ENCODE measurements at places on chromosomes 7 and 10. TPM values are rescaled to one million over a fixed set of nuclear protein-coding genes. Genes with fewer than 3 reads are reported as not detected.

GRCh38 chr10:102678842-102679289, 34.6 kb downstream of the TRIM8 start:
- DNase-seq, result no peak
- H3K36me3 ChIP-seq, result peaks cover 10% of the 10 kb centered on the region
- no peaks in the 10 kb centered on the region for H3K27me3 ChIP-seq
- no peak overlapping the region for H3K27ac ChIP-seq
- H3K4me3 ChIP-seq, result no peak overlapping the region
- peaks cover 48% of the 10 kb centered on the region for H3K4me1 ChIP-seq

- no peaks in the 10 kb centered on the region for H3K36me3 ChIP-seq
- no peaks in the 10 kb centered on the region for H3K27me3 ChIP-seq
- H3K4me1 ChIP-seq, result no peaks in the 10 kb centered on the region
- no peak overlapping the region for H3K4me3 ChIP-seq
Observed at GRCh38 chr7:42096681-42097561, 140.1 kb downstream of the GLI3 start.

The GPER1 gene
- not detected for total RNA-seq

The CHRM2 gene
- not detected for total RNA-seq

The ANKRD61 gene
- total RNA-seq, result not detected

GRCh38 chr10:121309164-121309563, 289.1 kb downstream of the FGFR2 start:
- no peak overlapping the region for H3K27ac ChIP-seq
- DNase-seq, result no peak
- H3K4me1 ChIP-seq, result no peaks in the 10 kb centered on the region

DNA sequence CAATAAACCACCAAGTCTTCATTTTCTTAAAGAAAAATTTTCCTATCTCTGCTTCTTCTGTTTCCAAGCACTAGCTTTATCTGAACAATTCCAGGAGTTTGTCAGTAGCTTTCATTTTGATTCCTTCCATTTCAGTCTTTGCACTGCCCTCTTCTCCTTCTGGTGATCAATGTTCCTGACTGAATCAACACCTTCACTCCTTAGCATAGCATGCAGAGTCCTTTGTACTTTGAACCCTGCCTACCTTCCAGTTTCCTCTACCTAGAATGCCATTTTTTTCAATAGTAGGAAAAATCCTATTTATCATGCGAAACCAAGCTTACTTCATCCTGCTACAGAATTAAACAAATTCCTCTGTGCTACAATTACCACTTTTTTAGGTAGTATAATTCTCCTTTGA, 1.9 kb upstream of the C10orf88 start:
- H3K36me3 ChIP-seq, result peaks cover 17% of the 10 kb centered on the region
- no peak overlapping the region for H3K4me3 ChIP-seq
- H3K27ac ChIP-seq, result no peak overlapping the region
- H3K27me3 ChIP-seq, result peaks cover 22% of the 10 kb centered on the region

The RP9 gene
- 13.2 TPM for total RNA-seq

The SEMA4G gene
- total RNA-seq, result 1.6 TPM

GRCh38 chr7:26451997-26452396, 160.3 kb downstream of the SNX10 start:
- peaks cover 14% of the 10 kb centered on the region for H3K27me3 ChIP-seq
- H3K27ac ChIP-seq, result no peak overlapping the region
- no peak for DNase-seq

DNA sequence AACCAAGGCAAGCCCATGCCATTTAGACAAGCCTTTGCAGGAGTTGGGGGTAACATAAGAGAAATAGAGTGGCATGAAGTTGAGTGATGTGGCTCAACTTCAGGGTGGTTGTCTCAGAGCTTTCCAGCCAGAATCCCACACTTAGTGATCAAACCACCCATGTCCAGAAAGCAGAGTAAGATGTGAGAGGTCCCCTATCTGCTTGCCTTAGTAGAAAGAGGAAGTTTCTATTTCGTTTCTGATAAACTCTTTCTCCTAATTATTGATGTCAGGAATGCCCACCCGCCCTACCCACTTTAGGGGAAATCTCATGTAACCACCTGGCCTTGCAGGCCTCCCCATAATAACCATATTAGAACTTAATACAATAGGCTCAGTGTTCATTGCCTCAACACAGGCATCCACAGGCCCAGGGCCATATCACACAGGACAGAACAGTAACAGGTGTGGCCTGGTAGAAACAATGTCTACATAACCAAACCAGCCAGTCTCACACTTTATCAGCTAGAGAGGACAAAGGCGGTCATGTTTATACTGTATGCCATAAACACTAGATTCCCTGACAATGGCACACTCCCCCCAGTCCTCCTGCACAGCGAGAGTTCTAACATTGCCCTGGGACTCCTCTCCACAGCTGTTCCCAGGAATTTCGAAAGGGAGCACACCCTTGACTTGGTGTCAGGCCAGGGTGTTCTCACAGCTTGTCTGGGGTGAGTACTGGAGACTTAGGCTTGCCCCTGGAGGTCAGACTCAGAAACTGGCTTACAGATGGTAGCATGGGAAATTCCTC, 364.4 kb downstream of the CXCL12 start:
- H3K27me3 ChIP-seq, result peaks cover 10% of the 10 kb centered on the region
- H3K4me1 ChIP-seq, result no peaks in the 10 kb centered on the region
- no peaks in the 10 kb centered on the region for H3K36me3 ChIP-seq
- DNase-seq, result no peak
- H3K27ac ChIP-seq, result no peak overlapping the region

- peaks cover 24% of the 10 kb centered on the region for H3K27me3 ChIP-seq
- H3K4me1 ChIP-seq, result peaks cover 2% of the 10 kb centered on the region
- H3K27ac ChIP-seq, result no peak overlapping the region
- H3K36me3 ChIP-seq, result no peaks in the 10 kb centered on the region
- H3K4me3 ChIP-seq, result no peak overlapping the region
Observed at GRCh38 chr7:143331179-143331801, 15.4 kb downstream of the CLCN1 start.

The MOGAT3 gene
- not detected for total RNA-seq

DNA sequence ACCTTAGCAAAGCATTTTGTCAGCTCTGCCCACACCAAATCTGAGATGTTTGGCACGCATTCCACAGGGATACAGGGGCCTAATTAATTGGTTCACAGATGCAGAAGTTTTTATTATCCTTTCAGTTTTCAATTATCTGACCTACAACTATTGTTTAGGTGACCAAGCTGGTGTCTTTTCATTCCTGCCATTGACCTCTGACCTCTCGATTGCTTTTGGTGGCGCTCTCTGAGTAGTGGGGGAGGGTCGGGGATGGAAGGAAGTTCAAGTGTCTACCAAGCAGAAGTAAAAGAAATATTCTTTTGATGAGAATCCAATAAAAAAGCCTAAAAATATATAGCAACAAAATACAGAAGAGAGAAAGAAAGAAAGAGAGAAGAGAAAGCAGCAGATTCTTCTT, 28.8 kb upstream of the KDM7A start:
- DNase-seq, result no peak
- H3K4me1 ChIP-seq, result peaks cover 43% of the 10 kb centered on the region
- H3K4me3 ChIP-seq, result no peak overlapping the region
- peak overlapping the region; percentile 63 for H3K27ac ChIP-seq
- peaks cover 3% of the 10 kb centered on the region for H3K36me3 ChIP-seq

- no peaks in the 10 kb centered on the region for H3K27me3 ChIP-seq
- H3K4me1 ChIP-seq, result peaks cover 7% of the 10 kb centered on the region
- no peak overlapping the region for H3K4me3 ChIP-seq
Observed at GRCh38 chr7:127359011-127359410, 33.5 kb downstream of the ZNF800 start.

The CALCR gene
- not detected for total RNA-seq

GRCh38 chr10:46097576-46098317, 51.7 kb upstream of the MSMB start:
- DNase-seq, result no peak
- no peaks in the 10 kb centered on the region for H3K4me1 ChIP-seq
- H3K27ac ChIP-seq, result no peak overlapping the region
- H3K4me3 ChIP-seq, result no peak overlapping the region

- H3K36me3 ChIP-seq, result no peaks in the 10 kb centered on the region
- H3K27me3 ChIP-seq, result peaks cover under 1% of the 10 kb centered on the region
- DNase-seq, result no peak
- H3K27ac ChIP-seq, result peak overlapping the region; percentile 11
- H3K4me1 ChIP-seq, result no peaks in the 10 kb centered on the region
Observed at GRCh38 chr10:69878038-69878437, 76.3 kb downstream of the COL13A1 start.

The FASTK gene
- 85.9 TPM for total RNA-seq

The EEPD1 gene
- total RNA-seq, result 11.9 TPM

GRCh38 chr7:4738711-4739527, 36.5 kb upstream of the AP5Z1 start:
- peak; percentile 25 for DNase-seq
- peak overlapping the region; percentile 57 for H3K4me3 ChIP-seq
- H3K36me3 ChIP-seq, result peaks cover 23% of the 10 kb centered on the region
- peaks cover 75% of the 10 kb centered on the region for H3K4me1 ChIP-seq
- peak overlapping the region; percentile 77 for H3K27ac ChIP-seq

- H3K36me3 ChIP-seq, result no peaks in the 10 kb centered on the region
- no peaks in the 10 kb centered on the region for H3K27me3 ChIP-seq
- peak; percentile 25 for DNase-seq
- no peak overlapping the region for H3K4me3 ChIP-seq
- H3K27ac ChIP-seq, result no peak overlapping the region
- H3K4me1 ChIP-seq, result no peaks in the 10 kb centered on the region
Observed at GRCh38 chr7:108114117-108114841, 15.9 kb downstream of the LAMB4 start.

The MMD2 gene
- total RNA-seq, result not detected

DNA sequence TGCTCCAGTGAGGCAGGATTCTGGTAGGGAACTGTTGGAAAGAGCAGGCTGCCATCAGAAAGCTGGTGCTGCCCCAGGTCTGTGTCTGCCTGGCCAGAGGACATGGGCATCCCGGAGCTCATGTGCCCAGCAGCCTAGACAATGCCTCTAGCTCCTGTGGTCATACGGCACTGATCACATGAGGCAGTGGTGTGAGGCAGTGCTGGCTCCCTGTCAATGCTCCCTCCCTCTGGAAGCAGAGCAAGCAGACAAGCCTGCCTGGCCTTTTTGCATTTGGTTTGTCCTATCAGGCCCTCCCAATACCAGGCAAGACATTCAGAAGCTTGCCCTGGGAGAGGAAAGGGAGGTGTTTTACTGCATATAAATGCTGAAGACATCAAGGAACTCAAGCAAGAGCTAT, 19.5 kb upstream of the MMP21 start:
- no peak overlapping the region for H3K4me3 ChIP-seq
- no peak for DNase-seq
- H3K27me3 ChIP-seq, result no peaks in the 10 kb centered on the region
- peak overlapping the region; percentile 32 for H3K27ac ChIP-seq
- H3K4me1 ChIP-seq, result peaks cover under 1% of the 10 kb centered on the region
- peaks cover 18% of the 10 kb centered on the region for H3K36me3 ChIP-seq

The SPOCK2 gene
- 424 TPM for total RNA-seq

The CACNA2D1 gene
- total RNA-seq, result not detected

DNA sequence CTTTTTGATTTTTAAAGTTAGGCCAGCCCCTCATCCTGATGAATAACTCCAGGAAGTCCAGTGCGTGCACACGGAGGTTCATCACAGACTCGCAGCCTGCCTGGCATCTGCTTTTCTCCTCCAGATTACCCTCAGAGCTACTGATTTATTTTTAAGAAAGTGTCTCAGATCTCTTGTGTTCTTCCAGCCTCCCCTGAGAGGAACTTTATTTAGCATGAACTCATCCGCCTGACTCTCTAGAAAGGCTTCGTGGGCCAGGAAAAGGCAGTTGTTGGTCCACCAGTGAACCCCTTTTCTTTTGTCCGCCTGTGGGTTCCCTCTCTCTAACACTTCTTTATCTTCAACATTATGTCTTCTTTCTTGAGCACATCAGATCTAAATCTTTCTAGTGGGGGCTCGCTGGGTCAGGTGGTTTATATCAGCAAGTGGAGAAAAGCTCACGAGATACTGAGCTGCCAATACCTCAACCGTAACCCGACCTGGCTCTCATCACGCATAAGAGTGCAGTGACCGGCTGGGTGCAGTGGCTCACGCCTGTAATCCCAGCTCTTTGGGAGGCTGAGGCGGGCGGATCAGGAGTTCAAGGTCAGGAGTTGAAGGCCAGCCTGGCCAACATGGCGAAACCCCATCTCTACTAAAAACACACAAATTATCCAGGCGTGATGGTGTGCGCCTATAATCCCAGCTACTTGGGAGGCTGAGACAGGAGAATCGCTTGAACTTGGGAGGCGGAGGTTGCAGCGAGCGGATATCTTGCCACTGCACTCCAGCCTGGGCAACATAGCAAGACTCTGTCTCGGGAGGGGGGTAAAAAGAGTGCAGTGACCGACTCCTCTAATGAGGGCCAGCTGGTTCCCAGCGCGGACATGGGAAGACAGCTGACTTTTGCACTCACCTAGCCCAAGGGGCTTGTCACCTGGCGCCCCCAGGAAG, 162.3 kb downstream of the CCDC3 start:
- no peaks in the 10 kb centered on the region for H3K4me1 ChIP-seq
- H3K27ac ChIP-seq, result no peak overlapping the region
- no peak overlapping the region for H3K4me3 ChIP-seq
- no peaks in the 10 kb centered on the region for H3K27me3 ChIP-seq
- H3K36me3 ChIP-seq, result no peaks in the 10 kb centered on the region

The VDAC2 gene
- total RNA-seq, result 98.6 TPM

The CCDC146 gene
- 9.2 TPM for total RNA-seq

GRCh38 chr7:51268859-51269258, 47.8 kb downstream of the COBL start:
- H3K4me3 ChIP-seq, result no peak overlapping the region
- no peaks in the 10 kb centered on the region for H3K36me3 ChIP-seq
- H3K27me3 ChIP-seq, result peaks cover 5% of the 10 kb centered on the region

DNA sequence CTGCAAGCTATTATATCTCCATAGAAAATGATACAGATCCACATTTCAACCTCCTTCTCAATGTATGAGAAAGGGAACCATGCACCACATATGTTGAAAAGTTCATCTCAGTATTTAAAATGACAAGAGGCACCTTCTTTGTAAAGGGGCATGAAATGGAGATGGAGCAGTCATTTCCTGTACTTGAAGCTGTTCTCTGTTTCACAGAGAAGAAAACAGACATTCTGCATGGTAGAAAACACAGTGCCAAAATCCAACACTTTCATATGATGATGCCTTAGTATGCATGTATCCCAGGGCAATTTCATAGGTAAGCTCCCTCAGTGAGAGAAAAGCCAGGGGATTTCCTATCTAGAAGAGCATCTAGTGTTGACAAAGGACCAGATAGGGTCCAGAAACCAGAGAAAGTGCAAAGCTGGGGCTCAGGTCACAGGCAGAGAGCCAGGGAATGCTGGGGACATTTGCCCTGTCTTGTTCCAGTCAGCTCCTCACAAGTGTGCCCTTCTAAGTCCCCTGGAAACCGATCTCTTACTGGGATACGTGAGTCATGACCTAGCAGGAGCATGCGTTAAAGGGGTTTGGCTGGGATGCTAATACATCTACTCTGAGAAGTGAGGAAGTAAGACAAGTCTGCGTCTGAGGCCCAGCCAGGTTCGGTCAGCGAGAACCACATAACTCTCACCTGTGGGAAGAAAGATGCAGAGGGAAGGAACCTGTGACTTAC, 118.7 kb downstream of the ICA1 start:
- no peaks in the 10 kb centered on the region for H3K36me3 ChIP-seq
- DNase-seq, result no peak
- no peak overlapping the region for H3K4me3 ChIP-seq
- peaks cover 16% of the 10 kb centered on the region for H3K4me1 ChIP-seq
- H3K27me3 ChIP-seq, result no peaks in the 10 kb centered on the region

All from activated CD4-positive, alpha-beta T cell treated with anti-CD3 and anti-CD28 coated beads, Interleukin-2, amount 10 ng/mL, durations not matched to agents 7 days and 5 days (primary cell).